ENCODE measurements at places on chromosomes 6 and 20. TPM values are rescaled to one million over a fixed set of nuclear protein-coding genes. Genes with fewer than 3 reads are reported as not detected.

Gene TREML2
- 1.4 TPM for total RNA-seq

Gene EDN3
- 0.27 TPM for total RNA-seq

Gene PLCB4
- total RNA-seq, result 6.6 TPM

Gene CLDN20
- not detected for total RNA-seq

Gene CTAGE9
- not detected for total RNA-seq

Gene MAPK13
- 71.7 TPM for total RNA-seq

Gene SLC22A16
- 0.80 TPM for total RNA-seq

Gene OR2B6
- total RNA-seq, result not detected

Gene SIRPA
- total RNA-seq, result 130 TPM

Gene PRSS35
- 0.59 TPM for total RNA-seq

Gene BIRC7
- total RNA-seq, result 15.9 TPM

DNA sequence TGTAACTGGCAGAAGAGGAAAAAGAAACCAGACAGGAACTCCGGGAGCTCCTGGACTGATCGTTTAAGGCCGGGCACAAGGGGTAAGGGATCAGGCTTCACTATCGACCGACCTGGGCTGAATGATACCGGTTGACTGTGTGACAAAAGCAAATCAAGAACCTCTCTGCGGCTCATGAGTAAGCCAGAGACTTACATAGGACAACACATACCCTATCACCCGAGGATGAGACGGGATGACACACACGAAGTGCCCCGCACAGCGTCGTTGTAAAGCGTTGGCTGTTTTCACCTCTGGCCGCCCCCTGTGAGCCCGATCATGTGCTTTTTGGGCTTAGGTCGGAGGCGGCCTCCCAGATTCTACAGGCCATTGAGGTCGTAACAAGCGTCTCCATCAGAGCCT is 695 bp upstream of the TGIF2 start:
- DNase-seq, result no peak

GRCh38 chr6:121755485-121755884 is 320.0 kb downstream of the GJA1 start:
- DNase-seq, result no peak

DNA sequence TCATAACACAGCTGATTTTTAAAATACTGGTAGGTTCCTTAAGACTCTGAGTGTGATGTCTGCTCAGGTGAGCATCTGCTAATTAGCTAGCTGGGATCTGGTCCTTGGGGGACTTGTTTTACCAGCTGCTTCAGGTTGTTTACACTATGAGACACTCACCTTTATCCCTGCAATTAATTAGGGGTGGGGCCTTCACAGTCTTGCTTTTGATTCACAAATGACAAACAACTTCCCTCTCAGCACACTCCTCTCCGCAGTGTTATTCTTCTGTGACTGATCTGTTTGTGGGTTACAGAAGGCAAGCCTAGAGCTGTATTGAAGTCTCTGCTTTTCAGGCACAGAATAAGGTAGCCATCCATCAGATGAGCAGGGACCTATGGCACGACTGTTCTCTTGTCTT is 62.0 kb upstream of the CD83 start:
- DNase-seq, result no peak

DNA sequence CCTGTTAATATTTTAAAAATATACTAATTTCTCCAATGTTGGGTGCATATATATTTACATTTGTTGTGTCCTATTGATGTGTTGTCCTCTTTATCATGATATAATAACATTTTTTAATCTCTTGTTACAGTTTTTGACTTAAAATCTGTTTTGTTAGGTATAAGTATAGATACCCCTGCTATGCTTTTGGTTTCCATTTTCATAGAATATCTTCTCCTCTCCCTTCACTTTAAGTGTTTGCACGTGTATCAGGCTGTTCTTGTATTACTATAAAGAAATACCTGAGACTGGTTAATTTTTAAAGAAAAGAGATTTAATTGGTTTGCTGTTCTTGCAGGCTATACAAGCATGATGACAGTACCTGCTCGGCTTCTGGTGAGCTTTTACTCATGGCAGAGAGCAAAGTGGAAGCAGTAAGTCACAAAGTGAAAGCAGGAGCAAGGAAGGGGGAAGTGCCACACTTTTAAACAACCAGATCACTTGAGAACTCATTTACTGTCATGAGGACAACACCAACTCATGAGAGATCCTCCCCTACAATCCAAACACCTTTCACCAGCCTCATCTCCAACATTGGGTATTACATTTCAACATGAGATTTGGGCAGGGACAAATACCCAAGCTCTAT is 340.5 kb upstream of the SYNCRIP start:
- DNase-seq, result no peak

GRCh38 chr6:3631877-3632276 is 119.6 kb downstream of the PXDC1 start:
- DNase-seq, result no peak

DNA sequence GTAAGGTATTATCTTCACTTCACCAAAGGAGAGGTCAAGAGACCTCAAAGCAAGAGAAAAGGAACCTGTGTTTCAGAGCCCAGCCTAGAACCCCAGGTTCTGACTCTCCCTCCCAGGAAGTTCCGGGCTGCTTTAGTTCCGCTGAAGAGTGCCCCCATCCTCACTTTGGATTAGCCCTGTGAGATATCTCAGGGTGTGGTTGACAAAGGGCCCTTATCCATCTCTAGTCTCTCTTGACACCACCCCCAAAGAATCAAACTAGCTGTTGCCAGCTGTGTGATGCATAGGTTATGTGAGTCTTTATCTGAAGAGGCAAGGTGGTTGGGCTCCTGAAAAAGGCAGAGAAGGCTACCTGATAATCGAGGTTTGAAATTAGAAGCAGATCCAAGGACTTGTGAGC is 20.6 kb downstream of the BRPF3 start:
- DNase-seq, result no peak

DNA sequence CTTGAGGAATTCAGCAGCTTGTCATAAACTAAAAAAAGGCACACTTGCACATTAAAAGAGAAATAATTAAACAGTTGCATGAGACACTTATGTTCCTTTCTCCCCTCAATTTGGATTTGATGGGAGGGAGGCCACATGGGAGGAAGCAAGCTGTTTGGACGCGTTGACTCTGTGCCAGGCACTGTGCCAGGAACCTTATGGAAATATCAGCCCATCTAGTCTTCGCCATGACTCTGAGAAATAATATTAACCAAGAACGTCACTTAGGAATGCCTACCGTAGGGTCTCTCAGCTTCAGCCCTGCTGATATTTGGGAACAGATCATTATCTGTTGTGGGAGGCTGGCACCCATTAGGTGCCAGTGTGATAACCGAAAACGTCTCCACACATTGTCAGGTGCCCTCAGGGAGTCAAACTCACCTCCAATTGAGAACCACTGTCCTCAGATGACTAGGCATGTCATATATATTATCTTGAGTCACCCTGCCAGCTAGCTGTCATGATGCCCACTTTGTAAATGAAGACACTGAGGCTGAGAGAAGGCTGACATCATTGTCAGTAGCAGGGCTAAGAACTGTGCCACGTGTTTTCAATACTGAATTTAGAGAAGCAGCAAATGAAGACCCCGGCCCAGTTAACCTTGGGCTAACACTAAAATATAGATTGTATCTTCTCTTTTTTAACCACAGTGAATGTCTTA is 36.1 kb downstream of the EYA2 start:
- DNase-seq, result no peak

GRCh38 chr20:33908336-33908735 is 85.4 kb upstream of the RALY start:
- no peak for DNase-seq

DNA sequence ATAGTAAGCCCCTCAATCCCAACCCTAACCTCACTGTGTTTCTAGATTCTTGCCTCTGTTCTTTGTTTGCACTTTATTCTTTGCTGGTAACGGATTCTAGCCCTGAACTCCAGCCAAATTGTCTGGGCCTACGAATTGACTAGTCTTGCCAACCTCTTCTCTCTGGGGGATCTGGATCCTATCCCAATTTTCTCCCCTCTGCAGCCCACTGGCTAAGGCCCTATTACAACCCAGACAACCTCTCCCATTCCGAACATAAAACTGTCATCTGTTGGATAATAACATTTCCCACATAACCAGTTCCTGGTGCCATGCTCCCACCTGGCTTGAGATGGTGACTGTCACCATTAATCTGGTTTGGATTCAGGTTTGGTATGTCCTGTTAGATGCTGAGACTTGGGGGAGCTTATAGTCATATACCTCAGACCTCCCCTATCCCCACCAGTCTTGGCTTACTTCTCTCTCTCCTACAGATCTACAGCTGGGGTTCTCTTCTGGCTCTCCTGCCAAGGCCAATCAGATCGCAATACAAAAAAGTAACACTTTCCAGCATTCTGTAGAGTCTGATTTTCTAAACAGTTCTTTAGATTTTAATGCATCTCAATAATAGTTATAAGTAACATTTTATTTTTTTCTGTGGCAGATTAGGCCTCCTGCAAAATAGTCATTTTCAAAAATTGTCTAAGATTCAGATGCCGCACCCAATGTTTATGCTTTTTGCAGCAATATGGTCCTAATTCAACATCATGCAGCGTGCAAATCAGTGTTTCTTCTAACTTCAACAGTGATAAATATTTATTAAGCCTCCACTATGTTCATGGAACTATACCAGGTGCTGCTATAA is 29.8 kb upstream of the AHI1 start:
- no peak for DNase-seq

- peak; percentile 91 for DNase-seq
Observed at GRCh38 chr6:2970753-2971419, 481 bp downstream of the SERPINB6 start.

GRCh38 chr6:48429610-48430009 is 318.6 kb upstream of the PTCHD4 start:
- DNase-seq, result no peak

DNA sequence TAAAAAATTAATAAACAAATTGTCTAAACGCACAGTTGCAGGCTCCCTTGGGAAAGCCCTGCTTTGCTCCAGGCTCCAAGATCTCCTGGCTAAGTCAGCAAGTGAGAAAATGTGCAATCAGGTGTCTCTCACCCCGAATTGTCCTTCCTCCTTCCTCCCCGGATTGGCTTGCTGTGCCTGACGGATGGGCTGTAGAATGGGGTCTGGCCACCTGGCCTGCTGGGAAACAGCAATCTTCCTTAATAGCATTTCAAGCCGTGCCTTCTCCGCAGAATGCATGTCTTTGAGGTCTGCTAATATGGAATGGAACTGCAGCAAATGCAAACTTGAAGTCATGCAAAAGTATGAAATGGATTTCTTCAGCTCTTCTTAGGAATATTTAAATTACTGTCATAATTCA is 43.7 kb upstream of the CDKAL1 start:
- DNase-seq, result no peak

DNA sequence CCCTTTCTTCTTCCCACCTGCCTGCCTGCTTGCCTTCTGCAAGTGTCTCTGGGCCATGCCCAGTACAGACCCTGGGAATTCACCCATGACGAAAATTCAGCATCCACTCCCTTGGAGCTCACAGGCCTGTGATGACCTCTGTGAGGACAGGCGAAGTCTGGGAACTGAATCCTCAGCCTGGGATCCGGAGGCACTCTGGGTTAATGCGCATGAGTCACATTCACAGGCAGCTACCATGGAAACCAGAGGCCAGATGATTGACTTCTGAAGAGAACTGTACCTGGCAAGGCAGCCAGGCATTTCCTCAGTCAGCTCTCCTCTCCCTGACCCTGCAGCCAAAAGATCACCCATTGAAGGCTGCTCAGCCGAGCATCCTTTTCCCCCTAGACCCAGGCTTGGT is 41.0 kb downstream of the SLC9A8 start:
- no peak for DNase-seq

DNA sequence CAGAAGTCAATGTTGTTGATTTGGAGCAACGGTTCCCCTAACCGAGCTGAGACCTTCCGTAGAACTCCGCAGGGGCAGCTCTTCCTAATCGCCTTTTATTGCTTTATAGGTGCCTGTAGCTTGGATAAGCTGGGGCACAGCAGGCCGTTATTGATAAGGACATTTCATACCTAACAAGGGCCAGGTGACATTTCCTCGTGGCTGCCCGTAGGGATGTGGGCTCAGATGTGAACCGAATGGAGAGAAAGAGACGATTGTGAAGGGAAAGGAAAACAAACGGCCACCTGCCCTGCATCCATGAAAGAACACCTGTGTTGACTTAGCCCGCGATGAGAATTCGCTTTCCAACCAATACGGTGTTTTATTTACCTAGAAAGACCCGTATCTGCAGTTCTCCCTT is 53.3 kb upstream of the DACT2 start:
- DNase-seq, result no peak

- no peak for DNase-seq
Observed at GRCh38 chr20:58058421-58059259, 169.8 kb downstream of the ANKRD60 start.

GRCh38 chr6:89948876-89949275 is 54.6 kb downstream of the GJA10 start:
- DNase-seq, result no peak

DNA sequence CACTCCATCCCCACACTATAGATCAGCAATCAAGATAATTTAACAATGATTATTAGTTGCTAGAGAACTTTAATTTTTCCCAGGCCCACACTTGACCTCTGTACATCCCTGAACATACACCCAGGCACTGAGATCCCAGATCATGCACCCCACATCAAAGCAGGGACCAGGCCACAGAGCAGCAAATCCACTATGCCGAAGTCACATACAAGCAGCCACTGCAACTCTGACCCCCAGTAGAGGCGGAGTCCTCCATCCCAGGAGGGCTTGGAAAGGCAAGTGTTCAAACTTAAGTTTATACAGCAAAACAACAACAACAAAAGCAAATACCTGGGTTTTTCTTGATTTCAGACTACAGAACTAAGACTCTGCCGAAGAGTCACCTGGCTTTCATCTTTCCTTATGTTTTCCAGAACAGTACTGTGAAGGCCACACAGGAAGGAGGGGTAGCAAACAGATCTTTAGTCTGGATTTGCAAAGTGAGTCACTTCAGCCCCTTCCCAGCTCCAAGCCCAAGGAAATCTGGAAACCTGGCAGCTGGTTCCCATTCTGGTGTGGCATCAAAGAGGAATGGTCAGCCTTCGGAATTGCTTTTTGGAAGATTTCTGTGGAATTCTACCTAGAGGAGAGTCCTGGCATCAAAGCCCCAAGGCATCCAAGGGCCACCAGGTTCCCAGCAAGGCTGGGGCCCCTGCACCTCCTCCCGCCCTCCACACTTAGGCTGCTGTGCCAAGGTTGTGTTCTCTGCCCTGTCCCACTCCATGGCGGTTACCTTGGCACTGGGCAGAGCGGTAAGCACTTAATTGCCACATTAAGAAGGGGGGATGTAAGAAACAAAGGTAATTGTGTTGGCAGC is 7.3 kb downstream of the JAG1 start:
- no peak for DNase-seq

- no peak for DNase-seq
Observed at GRCh38 chr6:169774347-169774746, 22.9 kb downstream of the ERMARD start.

DNA sequence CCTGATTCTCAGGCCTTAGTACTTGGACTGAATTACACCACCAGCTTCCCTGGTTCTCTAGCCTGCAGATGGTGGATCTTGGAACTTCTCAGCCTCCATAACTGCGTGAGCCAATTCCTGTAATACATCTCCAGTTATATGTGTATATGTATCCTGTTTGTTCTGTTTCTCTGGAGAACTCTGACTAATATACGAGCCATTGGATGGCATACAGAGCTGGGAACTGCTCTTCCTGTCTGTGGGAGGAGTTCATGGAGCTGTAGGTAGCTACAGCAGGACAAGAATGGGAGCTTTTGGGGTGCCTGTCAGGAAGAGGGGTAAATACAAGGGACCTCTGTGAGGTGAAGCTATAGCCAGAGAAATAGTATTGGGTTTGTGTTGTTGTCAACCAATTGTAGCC is 41.2 kb downstream of the TMEM14A start:
- DNase-seq, result no peak

Data from lower lobe of right lung (tissue), 2 donors.